Caki2 (cell line): ENCODE measurements at places on chromosomes 4 and X. TPM values are rescaled to one million over a fixed set of nuclear protein-coding genes. Genes with fewer than 3 reads are reported as not detected.

DNA sequence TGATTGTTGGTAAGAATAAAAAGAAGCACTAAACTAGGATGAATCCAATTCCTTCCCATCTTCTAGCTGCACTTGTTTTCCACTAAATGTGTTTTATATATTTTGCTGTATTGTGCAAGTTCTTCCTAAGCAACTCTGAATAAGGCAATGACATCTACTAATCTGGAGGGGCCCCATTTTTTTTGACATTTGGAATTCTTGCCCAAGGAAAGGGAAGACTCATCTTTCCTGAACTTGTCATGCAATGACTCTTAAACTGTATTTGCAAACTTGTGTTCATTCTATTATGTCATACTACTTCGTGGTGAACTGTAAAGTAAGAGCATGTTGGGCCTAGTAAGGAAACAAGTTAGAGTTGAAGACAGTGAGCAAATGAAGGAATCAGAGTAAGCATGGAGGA is 45.9 kb downstream of the FREM3 start:
- no peak for DNase-seq

PRKG2 gene
- total RNA-seq = not detected in 2 replicates

- DNase-seq = no peak
Observed at GRCh38 chrX:30156880-30157560, 58.3 kb upstream of the MAGEB2 start.

PRDM5 gene
- total RNA-seq = 4.1 and 4.7 TPM in 2 replicates

DNA sequence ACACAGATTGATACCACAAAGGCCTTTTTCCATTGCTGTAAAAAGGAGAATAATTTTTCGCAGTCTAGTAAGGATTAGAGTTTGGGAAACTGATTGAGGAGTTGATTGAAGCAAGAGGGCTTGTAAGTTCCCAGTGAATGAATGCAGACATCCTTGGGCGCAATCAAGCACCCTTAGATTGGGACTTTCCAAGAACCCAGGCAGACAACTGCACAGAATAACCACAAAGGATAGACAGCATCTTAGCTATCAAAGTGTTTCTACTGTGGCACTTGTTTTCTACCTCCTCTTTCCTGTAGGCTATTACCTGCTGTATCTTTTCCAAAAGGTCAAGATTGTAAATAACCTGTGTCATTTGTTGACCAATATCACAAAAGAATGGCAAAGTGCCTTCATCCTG is 2.6 kb downstream of the COX18 start:
- DNase-seq = no peak

PDCL2 gene
- not detected in 2 replicates for total RNA-seq

CTAG1B gene
- not detected in 2 replicates for total RNA-seq

GRCh38 chrX:115023139-115023538 is 5.7 kb upstream of the IL13RA2 start:
- peak; percentile 27 for DNase-seq

FAM184B gene
- not detected in 2 replicates for total RNA-seq

- DNase-seq = no peak
Observed at GRCh38 chr4:142549248-142549647, 296.9 kb downstream of the INPP4B start.

CENPVL2 gene
- total RNA-seq = not detected in 2 replicates

- no peak for DNase-seq
Observed at GRCh38 chrX:154476821-154477220, 2.3 kb downstream of the LAGE3 start.

- DNase-seq = no peak
Observed at GRCh38 chr4:38831653-38832052, 25.0 kb downstream of the TLR6 start.

FOXR2 gene
- not detected in 2 replicates for total RNA-seq

SLC10A3 gene
- 14.0 and 21.5 TPM in 2 replicates for total RNA-seq

CLGN gene
- total RNA-seq = 14.0 and 17.2 TPM in 2 replicates

DNA sequence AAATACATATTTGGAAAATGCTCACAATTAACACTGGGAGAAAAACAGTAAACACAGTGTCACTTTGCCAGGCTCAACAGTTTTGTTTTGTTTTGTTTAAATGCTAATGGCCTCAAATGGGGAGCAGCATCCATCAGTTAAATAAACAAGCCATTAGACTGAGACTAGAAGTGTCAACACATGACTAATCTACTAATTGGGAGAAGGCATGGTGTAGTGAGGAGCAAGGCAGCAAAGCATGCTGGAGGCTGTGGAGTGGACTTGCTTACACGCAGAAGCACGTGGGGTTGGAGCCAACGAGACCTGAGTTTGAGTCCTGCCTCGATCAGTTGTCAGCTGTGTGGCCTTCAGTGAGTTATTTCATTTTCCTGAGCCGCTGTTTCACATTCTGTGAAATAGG is 29.0 kb downstream of the UTP14A start:
- DNase-seq = no peak

GPR82 gene
- not detected in 2 replicates for total RNA-seq

- no peak for DNase-seq
Observed at GRCh38 chr4:29151584-29151983, 1568.6 kb upstream of the PCDH7 start.

GRCh38 chrX:130079824-130080406 is 30.4 kb downstream of the ELF4 start:
- peak; percentile 41 for DNase-seq

TLR10 gene
- not detected in 2 replicates for total RNA-seq

TRO gene
- 1.3 and 5.0 TPM in 2 replicates for total RNA-seq

SPIN2B gene
- 5.4 and 23.0 TPM in 2 replicates for total RNA-seq

DNA sequence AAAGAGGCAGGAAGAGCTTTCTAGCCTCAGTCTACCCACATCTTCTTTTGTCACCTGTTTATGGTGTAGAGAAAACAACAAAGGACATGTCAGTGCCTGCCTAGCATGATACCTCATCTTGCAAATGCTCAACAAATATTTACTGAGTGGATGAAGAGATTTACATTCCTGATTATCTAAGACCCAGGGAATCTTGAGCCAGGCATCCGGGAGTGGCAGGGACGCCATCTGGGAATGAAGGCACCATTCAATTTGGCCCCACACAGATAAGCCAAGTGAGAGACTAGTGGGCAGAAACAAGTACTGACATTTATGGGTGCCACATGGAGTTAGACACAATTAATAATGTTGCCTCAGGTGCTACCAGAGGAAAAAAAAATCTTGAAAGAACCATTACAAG is 36.8 kb upstream of the CASK start:
- DNase-seq = no peak

GRCh38 chr4:8940792-8941491 is 69.3 kb upstream of the HMX1 start:
- no peak for DNase-seq

- DNase-seq = no peak
Observed at GRCh38 chr4:165583341-165583740, 204.5 kb downstream of the CPE start.

GRCh38 chr4:41060352-41061334 is 153.7 kb downstream of the APBB2 start:
- no peak for DNase-seq

GRCh38 chr4:11548597-11549082 is 119.9 kb upstream of the HS3ST1 start:
- no peak for DNase-seq

- DNase-seq = no peak
Observed at GRCh38 chr4:111037591-111038360, 414.9 kb upstream of the PITX2 start.

DNA sequence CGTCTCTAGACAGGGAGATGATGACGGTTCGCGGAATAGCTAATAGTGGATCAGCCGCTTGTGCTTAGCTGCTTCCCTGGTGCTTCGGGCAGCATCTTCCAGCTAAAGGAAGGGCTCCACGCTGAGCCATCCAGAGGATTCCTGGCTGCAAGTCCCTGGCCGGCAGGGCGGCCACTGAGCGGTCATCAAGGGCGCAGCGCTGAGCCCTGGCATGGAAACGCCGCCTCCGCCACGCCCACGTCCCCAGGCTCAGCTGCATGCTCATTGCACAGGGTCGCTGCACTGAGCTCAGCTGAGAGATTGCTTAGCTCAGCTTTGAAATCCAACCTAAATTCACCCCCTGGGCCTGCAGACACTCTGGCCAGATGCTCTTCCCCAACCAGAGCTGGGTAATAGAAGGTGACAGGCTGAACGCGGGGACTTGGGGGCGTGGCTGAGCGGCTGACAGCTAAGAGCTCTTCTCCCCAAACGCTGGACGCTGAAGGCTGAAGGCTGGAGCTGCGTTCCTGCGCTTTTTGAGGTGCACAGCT is 118.2 kb upstream of the KIT start:
- peak; percentile 74 for DNase-seq
